ENCODE measurements at places on chromosomes 12 and 14.
A peak's percentile ranks its signal among the peaks of the same experiment; 100 is the strongest.

DNA sequence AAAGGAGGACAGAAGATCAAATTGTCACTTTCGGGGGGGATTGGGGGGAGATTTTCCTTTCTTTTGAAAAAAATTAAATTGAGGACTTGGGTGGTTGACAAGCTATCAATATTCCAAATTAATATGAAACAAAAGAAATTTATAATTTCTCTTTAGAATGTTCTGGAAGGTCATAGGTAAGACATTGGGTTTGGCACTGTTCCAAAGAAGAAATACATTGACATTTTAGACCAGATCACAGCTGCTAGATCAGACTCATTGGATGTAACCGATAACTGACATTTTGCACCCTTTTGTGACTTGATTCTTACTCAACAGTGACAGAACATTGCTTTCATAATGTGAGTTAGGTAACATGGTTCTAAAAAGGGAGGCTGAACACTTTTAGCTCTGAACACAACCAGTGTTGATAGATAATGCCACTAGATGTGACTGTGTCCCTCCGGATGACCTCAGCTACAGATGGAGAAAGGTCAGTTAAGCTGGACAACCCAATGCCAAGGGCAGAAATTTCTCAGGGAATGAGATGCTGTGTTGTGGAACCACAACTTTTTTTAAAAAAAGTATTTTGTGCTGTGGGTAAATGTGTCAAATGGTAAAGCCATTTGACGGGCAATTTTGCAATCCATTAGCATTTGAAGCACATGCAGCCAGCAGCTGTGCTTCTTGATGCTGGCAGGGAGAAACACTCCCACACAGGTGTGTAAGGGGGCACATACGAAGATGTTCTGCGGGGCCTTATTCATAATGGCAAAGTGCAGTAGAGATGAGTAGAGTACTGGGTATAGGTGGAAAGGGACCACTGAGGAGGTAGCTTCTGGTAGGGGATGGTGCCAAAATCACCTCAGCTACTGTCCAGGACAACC, 62.9 kb downstream of the RFX4 start:
- DNase-seq = no peak

GRCh38 chr12:38508246-38508645, 191.7 kb downstream of the ALG10B start:
- no peak for DNase-seq

GRCh38 chr14:100878271-100879146, 25.0 kb downstream of the RTL1 start:
- no peak for DNase-seq

- no peak for DNase-seq
Measured at GRCh38 chr12:98053202-98053601, 462.2 kb upstream of the TMPO start.

- no peak for DNase-seq
Measured at GRCh38 chr14:68878908-68879307, 86.0 kb upstream of the ZFP36L1 start.

GRCh38 chr14:102200690-102201352, 61.1 kb downstream of the WDR20 start:
- no peak for DNase-seq

DNA sequence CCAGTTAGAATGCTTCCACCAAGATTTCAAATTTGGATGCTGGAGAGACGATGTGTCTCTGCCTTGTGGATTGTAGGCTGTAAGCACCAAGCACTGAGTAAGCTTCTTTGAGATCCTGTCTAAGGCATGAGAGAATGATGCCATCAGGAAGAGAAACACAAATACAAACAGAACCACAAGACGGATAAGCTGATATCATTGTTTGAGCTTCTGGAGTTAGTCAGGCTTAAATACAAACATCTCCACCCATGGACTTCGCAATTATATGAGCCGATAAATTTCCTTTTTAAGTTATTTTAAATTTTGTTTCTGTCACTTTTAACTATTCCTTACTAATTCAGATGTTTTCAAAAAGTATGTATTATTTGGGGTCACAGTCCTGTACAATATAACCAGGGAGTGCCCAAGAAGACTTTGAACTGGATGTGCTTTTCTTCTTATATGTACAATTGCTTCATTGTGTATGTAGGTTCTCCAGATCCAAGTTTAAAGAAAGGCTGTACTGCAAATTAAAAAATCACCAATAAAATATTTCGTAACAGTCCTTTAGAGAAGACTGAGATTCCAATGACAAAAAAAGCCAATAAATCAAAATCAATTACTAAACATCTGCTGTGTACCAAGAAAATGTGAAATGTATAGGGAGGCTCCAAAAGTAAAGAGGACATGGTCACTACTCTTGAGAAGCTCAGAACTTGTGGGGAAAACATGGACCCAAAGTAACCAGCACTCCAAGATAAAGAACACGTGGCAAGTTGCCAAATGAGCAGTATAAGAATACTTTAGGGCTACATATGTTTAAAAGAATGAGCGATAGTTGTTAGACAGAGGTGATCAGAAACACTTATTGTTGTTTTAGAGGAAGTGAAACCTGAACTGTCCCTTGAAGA, 274.1 kb downstream of the ADAMTS20 start:
- DNase-seq = peak; percentile 64

DNA sequence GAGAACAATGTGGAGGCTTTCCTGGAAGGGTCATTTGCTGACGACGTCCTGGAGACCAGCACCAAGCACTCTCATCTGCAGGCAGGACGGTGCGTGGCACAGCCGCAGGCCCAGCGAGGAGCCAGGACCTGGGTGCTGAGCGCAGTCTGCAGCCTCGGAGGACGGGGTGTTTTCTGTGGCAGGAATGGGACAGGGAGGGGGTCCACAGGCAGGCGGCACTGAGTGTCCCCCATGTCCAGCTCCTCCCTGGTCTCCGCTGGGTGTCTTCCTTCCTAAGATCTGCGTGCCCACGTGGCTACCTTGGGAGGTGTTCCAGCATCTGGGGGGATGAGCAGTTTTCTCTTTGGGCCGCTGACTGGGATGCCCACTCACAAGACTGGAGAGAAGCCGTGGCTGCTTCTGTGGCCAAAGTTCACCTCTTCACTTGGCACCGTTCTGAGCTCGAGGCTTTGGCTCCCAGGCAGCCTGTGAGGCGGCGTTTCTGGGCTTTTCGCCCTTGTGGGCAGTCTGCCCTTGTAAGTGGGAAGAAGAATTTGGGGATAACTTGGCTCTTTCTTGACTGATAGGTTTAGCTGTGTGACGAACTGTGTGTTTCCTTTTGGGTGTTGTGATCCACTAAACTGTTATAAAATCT, 72.2 kb downstream of the NOC4L start:
- no peak for DNase-seq

- DNase-seq = peak; percentile 78
Measured at GRCh38 chr12:48977290-48978281, 536 bp upstream of the WNT1 start.

- no peak for DNase-seq
Measured at GRCh38 chr12:79566452-79567174, 124.2 kb downstream of the PAWR start.

GRCh38 chr12:54773593-54773992, 80.7 kb upstream of the MUCL1 start:
- DNase-seq = no peak

- DNase-seq = no peak
Measured at GRCh38 chr12:2376908-2377657, 324.3 kb downstream of the CACNA1C start.

Data from ELR (cell line).